Islet precursor cell (in vitro differentiated cells): ENCODE measurements at places on chromosomes 4 and X.

DNA sequence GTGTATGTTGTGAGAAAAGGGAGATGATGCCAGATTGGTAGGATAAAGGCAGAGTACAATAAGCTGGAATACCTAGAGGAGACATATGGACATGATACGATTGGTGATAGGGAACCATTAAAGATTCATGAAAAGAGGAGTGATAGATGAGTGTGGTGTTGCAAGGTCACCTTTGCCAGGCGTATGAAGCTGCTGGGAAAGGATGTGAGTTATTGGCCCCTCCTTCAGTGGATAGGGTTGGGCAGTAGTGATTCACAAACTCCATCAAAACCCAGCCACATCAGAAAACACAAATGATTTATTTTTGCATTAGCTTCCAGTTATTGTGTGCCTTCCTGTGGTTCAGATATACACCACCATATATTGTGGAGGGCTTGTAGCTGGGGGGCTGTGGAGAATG, 34.3 kb downstream of the TMEM164 start:
- DNase-seq = no peak

- DNase-seq = no peak
Observed at GRCh38 chr4:126853715-126854114, 779.0 kb upstream of the INTU start.

GRCh38 chr4:182491719-182492118, 248.5 kb downstream of the TENM3 start:
- DNase-seq = no peak

DNA sequence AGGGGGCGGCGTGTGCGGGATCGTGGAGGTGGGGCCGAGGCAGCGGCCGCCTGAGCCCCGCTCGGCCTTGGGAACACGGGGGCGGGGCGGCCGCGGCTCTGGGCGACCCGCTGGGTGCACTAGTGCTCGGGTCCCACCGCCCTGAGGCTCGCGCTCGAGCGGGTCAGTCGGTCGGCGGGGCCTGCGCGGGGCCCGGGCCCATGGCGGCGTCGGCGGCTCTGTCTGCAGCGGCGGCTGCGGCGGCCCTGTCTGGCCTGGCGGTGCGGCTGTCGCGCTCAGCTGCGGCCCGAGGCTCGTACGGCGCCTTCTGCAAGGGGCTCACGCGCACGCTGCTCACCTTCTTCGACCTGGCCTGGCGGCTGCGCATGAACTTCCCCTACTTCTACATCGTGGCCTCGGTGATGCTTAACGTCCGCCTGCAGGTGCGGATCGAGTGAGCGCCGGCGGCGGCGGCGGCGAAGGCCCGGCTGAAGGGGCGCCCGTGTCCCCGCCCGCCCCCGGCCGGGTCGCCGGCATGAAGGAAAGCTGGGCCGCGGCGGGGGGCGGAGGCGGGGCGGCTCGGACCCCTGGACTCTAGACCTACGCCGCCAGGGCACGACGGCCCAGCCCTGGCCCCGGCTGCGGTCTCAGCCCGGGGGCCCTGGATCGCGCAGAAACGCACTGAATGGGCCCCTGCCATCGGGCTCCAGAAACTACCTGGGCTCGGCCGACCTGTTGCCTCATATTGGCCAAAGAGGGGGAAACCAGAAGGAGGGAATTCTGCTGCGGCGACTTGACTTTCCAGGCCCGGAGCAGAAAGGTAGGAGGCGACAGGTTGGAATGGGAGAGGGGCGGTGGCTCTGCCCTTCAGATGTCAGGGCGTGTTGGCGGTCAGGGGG, at the start of gene SMIM10L2A:
TSS of gene SMIM10L2A (plus strand) at position 13 of the 878 bp plus-strand sequence. CDS start at position 201, 188 bp downstream.
- DNase-seq = no peak

GRCh38 chrX:1592470-1593142, 1.2 kb downstream of the AKAP17A start:
- peak; percentile 79 for DNase-seq

GRCh38 chr4:1021386-1022050, 10.1 kb downstream of the FGFRL1 start:
- no peak for DNase-seq

GRCh38 chr4:175714686-175715085, 97.4 kb downstream of the GPM6A start:
- DNase-seq = no peak

DNA sequence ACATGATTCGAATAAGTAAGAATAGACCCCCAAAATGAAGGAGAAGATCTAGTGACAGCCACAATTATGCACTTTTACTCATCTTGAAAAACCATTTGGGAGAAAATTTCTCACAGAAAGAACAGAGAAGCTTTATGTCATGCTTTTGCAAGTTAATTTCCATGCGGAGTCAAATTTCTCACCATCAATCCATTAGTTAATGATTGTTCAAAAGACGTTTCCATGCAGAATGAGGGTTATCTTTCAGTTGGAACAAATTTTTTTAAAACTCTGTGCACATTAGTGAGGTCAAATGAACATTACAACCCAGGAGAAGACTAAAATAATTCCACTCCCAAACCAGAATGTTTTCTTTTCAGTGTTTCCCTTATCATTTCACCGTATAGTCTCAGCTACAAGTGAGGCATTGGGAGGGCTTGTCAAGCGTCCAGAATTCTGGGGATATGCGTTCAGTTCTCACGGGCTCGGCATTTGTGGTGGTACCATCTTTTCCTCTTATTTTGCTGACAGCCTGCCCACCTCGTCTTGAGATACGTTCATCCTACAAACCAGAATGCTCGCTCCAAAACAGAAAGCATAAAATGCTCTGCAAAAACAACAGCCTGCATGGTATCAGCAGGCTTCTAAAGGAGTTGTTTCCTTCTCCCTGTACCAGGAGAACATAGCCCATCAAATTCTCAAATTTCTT, 130.8 kb upstream of the TBL1X start:
- DNase-seq = no peak

GRCh38 chr4:77026322-77026704, 49.5 kb downstream of the CCNI start:
- no peak for DNase-seq

- no peak for DNase-seq
Observed at GRCh38 chrX:48540028-48540375, 488 bp downstream of the TBC1D25 start.

- DNase-seq = no peak
Observed at GRCh38 chr4:180925805-180926204, 1317.4 kb upstream of the TENM3 start.

GRCh38 chr4:142719854-142720541, 126.1 kb downstream of the INPP4B start:
- no peak for DNase-seq

GRCh38 chrX:107880054-107880610, 54.5 kb downstream of the MID2 start:
- DNase-seq = no peak

- DNase-seq = no peak
Observed at GRCh38 chr4:140163029-140163810, 9.2 kb upstream of the MAML3 start.

DNA sequence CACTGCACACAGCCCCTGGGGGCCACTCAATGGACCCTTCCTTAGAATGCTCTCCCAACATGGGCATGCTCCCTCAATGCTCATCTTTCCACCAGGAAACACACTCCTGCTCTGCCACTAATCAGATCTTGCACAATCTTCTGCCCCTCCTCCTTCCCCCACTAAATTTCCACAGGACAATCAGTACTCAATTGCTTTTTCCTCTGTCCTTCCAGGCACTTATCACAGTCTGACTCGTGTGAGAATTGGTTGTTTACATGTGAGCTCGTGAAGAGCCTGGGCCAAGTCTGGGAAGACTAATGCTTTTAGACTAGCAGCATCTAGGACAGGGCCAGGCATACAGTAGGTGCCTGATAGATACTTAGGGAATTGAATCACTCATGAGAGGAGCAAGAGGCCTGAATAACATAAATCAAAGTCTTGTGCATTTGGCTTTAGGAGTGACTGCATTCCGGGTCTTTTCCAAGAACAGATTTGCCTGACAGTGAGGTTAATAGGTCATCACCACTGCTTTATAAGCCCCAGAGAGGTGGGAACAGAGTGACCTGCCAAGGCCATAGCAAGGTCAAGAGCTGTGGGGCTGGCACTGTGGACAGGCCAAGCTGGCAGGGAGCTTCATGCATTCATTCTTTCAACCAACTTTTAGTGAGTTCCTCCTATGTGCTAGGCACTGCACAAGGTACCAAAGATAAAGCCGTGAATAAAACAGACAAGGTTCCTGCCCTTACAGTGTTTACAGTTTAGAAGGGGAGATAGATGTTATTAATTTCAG, 55.0 kb downstream of the PRPS1 start:
- DNase-seq = no peak

- no peak for DNase-seq
Observed at GRCh38 chr4:142559986-142560385, 286.1 kb downstream of the INPP4B start.

DNA sequence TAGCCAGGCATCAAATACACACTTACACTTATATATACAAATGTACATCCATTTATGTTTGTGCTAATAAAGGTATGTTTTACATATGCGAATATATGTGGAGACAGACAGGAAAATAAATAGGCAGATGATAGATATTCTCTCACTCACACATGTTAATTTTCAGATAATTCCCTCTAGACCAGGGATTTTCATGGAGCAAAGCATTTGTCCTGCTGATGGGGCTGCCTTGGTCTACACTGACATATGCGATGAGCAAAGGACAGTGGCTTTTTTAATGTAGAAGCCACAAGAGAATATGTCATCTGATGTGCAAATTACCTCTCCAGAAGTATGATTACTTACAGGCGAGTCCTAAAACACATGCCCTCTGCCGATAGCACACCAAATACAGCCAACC, 224.5 kb downstream of the VEGFC start:
- DNase-seq = no peak

DNA sequence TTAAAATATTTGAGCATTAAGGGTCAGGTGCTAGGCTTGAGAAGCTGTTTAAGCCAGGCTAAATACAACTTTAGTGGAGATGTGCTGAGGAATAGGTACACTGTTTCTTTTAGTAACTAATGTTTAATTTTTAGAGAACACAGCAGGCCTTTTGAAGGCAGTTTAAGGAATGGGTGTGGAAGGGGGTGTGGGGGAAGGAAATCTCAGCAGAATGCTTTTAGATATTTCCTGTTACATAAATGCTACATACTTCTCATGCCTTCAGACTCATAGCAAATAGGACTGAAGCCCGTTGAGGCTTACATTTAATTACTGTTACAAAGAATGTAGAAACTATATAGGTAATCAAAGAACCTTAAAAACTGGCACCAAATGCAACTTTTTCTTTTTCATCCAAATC, 66.3 kb downstream of the WWC2 start:
- no peak for DNase-seq

DNA sequence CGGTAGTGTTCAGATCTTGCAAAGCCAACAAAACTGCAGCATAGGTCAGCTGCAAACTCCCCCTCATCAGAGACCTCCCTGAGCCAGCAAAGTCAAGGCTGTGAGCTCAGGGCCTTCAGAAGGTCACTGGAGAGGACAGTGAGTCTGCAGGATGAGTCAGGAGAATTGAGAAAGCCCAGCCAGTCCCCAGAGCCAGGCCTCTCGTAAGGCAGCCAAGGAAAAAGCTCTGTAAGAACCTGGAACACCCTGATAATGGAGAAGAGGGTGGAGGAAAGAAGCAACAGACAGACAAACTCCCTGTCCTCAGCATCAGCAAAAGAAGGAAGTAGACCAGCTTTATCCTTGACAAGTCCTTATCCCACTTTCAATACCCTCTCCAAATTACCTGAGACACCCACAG, 33.0 kb downstream of the GRIA3 start:
- no peak for DNase-seq

- DNase-seq = no peak
Observed at GRCh38 chr4:122083989-122084388, 68.1 kb upstream of the BLTP1 start.

- peak; percentile 90 for DNase-seq
Observed at GRCh38 chr4:36235306-36235705, 9.0 kb downstream of the ARAP2 start.

GRCh38 chr4:41451961-41452360, 86.0 kb upstream of the LIMCH1 start:
- no peak for DNase-seq

GRCh38 chr4:98996056-98996764, 689 bp downstream of the METAP1 start:
- DNase-seq = no peak

GRCh38 chr4:110798687-110799086, 175.8 kb upstream of the PITX2 start:
- DNase-seq = no peak

DNA sequence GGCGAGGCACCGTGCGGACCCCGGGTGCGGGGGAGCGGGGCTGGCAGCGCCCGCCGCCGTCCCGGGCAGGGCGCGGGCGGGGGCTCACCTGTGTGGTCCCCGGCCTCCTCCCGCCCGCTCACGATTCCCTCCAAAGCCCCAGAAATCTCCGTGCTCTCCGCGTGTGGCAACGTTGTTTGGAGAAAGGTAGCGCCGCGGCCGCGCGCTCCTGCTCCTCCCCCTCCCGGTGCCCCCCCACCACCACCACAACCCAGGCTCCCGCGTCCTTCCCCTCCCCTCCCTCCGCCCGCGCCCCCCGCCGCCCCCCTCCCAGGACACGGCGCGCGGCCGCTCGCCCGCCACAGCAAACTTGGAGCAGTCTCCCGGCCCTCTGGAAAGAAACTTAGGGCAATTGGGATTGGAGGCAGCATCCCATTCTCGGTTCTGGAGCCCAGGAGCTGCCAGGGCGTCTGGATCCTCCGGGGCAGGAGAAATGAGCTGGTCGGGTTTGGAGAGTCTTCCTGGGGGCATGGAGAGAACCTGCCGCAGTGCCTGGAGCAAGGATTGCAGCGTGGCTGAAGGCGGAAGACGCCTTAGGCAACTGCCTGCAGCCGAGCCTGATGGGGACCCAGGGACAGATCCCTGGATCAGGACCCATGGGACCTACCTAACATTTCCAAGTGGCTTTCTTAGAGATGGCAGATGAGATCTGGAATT, 855 bp downstream of the KLF3 start:
- DNase-seq = peak; percentile 84

- DNase-seq = no peak
Observed at GRCh38 chr4:16052939-16053338, 30.9 kb downstream of the PROM1 start.

DNA sequence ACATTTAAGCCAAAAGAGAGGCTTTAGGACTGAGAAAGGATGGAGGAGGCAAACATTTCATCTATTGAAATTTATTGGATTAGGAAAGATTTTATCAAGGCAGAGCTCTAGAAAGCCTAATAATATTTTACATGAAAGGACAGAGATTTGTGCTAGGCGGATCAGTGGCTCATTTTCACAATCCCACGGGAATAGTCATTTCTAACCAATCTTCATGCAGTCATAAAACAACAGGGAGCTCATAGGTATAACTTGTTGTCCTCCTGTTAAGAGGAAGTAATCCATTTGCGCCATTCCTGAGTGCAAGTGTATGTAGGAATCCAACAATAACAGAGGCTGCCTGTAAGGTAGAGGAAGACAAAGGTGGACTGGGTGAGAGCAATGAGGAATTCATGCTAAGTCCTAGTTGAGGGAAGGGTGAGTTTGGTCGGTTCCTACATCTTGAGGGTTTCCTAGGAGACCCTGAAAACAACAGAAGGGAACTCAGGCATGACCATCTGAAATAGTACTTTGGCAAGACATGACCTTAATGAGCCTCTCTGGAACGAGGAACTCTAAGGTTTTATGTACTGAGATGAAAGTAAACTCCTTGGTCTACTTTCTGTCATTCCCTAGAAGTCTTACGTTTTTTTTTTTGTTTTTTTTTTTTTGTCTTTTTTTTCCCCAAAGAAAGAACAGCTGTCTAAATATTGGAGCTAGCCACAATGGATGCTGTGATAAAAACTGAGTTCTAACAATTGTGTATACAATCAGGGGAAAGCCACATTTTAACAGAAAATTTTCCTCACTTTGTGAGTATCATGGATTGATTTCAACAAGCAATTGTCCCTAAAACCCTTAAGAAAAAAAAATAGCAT, 89.7 kb downstream of the GEMIN8 start:
- no peak for DNase-seq
